ENCODE measurements at places on chromosomes 7 and 10.
A peak's percentile ranks its signal among the peaks of the same experiment; 100 is the strongest.

GRCh38 chr10:88852327-88852726, 683 bp upstream of the ANKRD22 start:
- DNase-seq = no peak

DNA sequence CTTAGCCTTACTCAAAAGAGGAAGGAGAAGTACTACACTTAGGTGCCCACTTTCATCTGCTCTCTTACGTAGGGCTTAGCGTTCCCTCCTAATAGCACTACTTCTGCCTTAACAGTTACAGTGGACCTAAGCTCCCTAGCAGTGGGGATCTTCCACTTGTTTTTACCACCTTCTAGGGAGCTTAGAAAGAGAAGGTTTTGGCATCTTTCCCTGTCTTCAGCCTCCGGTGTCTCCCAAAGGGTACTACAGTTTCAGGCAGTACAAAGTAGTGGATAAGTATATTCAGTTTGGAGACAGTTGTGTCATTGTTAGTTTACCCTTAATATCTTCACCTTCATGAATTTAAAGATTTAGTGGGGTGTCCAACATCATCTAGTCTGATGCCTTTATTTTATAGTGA, 14.6 kb downstream of the CHRM2 start:
- no peak for DNase-seq

DNA sequence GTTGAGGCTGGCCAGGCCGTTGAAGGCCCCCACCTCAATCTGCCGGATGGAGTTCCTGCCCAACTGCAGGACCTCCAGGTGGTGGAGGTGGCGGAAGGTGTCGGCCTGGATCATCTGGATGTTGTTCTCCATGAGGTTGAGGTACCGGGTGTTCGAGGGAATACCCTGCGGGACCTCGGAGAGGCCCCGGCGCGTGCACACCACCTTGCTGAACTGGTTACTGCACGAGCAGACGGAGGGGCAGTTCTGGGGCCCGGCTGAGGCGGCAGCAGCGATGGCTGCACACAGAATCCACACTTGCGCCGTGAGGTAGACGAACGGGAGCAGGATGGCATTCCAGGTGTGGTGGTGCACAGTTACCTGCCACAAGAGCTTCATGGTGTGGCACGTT, 979 bp downstream of the LRRC4 start:
- no peak for DNase-seq

DNA sequence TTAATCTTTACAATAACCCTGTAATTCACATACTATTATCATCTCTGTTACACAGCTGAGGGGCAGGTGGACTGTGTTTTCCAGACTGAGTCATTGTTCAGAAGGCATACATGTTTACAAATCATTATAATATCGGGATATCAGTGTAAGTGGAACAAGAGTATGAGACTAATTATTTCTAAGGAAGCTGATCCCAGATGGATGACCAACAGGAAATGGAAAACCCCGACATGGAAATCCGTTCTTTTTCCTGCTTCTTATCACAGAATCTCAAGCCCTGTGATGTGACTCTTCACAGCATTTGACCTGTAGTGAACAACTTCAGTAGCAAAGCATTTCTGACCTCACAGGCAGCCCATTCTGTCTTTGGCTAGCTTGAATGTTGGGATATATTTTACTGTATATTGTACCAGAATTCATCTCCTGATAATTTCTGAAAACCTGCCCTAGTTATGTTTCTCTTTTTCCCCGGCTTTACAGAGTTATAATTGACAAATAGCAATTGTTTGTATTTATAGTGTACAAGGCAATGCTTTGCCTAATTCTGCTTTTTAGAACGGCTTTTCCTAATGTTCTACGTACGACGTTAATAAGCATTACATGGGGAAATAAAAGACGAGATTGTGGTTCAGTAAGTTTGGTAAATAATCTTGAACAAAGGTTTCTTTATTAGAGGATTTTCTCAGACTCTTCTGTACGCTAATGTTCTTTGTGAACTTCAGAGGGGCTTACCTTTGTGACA, 78.6 kb upstream of the SYPL1 start:
- no peak for DNase-seq

DNA sequence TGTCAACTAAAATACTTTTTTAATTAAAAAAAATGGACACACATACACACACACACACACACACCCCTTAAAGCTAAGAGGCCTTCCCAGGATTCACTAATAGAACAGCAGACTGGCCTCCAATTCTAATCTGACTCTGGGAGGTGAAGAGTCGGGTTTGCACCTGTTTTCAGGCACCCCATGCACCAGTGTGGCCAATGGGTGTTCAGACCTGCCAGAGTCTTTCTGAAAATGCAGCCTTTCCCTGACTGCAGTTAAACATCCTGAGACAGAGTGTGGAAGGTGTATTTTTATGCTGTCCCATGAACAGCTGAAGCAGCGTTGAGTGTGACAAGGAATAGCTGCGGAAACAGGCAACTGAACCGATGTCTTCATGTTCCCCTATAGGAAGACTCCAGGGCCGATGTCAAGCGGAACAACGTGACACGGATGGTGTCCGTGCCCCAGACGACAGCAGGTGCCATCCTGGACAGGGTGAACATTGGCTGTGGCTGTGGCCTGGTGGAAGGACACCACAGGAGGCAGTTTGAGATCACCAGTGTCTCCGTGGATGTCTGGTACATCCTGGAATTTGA, 74.6 kb upstream of the LYZL2 start:
- no peak for DNase-seq

DNA sequence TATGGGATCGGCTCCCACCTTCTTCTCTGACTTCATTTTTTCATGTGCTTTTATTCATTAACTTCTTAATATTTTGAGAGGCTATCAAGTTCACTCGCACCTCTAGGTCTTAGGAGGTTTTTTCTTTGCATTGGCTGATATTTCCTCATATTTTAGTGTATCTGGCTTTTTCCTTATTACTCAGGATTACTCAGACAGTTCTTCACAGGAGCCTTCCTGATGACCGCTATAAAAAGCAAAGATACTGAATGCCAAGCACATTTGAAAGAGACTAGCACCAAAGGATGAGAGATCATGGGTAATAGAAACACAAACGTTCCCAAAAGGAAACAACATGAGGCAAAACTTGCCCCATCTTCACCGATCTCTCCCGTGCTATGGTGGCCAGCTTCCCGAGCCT, 409.2 kb upstream of the KLF6 start:
- DNase-seq = no peak

- no peak for DNase-seq
Observed at GRCh38 chr10:73357821-73358220, 843 bp downstream of the CFAP70 start.

GRCh38 chr10:88473989-88474883, 108.9 kb downstream of the RNLS start:
- no peak for DNase-seq

- DNase-seq = no peak
Observed at GRCh38 chr10:62442894-62443669, 68.9 kb downstream of the ZNF365 start.

DNA sequence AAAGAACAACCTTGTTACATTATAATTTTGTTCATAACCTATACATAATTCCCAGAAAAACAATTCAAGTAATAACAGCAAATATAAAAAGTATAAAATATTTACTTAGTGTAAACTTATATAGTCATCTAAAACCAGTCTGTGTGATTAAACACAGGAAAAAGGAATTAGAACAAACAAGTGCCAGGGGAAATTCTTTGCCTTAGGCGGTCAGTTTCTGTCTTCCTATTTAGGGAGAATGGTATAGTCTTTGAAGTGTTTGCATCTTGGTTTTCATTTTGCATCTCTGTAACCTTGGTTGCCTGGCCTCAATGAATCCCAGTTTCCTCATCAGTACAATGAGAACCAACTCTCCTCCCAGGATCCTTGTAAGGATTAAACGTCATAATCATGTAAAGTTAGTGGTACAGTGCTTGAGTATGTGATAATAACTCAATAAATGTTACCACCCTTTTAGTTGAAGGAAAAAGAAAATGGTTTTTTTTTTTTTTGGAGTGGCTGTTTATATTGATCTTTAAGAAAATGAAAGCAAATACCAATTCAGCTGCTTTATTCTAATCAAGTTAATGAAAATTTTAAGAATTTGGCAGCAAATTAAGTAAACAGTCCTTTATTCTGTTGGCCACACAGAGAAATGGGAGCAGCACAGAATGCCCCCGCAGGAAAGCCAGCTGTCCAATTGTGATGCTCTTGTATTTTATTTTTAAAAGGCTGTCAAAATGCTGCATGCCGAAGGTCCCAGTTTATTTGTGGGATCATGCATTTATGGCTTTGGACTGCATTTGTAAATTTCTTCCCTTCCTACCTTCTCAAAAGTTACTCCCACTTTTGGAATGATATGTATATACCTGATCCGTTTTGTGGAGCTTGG, 61.8 kb downstream of the SHH start:
- DNase-seq = no peak

- DNase-seq = no peak
Observed at GRCh38 chr10:121734589-121735045, 136.4 kb upstream of the FGFR2 start.

DNA sequence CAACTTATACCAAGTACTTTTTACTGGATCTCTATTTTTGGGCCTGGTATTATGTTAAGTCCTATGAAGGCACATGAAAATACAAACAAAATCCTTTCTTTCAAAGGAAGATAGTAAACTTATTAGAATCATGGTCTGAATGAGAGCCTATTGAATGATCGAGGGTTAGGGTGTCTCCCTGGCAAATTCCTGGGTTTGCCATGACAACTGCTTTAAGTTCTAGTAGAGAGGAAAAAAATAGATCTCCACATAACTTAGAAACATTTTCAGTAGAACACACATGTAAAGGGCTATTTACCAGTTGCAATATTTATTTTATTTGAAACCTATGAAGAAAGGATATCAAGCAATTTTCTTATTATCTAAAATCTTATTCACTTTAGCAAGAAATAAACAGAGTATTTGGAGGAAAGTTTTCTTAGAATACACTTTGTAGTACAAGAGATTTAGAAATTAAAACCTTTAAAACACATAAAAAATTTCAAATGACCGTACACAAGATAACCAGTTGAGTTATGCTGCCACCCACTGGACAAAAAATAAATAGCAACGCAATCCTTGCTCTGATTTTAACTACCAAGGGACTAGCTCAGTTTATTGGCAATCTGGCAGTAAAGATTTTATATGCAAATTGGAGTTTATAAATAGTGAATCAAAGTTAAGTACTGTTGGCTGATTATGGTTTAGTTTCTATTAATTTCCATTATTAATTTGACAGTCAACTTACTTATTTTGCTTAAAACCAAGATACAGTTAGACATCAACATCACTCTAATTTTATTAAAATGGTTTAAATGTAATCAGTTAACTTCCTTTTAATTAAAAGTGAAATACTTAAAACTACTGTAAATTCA, 33.9 kb downstream of the CACUL1 start:
- DNase-seq = no peak

- DNase-seq = no peak
Observed at GRCh38 chr10:65419629-65420028, 1506.2 kb upstream of the LRRTM3 start.

DNA sequence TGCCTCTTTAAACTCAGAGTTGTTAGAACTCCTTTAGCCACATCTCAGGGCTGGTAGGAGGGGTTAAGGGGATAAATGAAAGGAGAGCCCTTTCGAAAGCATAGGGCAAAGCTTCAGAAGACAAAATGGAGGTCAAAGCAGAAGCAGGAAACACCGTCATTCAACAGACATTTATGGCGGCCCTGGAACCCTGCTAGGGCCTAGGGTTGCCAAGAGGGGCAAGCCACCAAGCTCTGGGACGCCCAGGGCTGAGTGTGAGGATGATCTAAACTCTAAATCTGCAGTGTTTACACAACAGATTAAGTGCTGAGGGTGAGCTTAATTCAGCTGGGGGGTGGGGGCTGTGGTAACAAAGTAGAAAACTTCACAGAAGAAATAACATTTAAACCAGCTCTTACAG, 79.0 kb upstream of the NFE2L3 start:
- no peak for DNase-seq

GRCh38 chr10:21668831-21669230, 134.8 kb downstream of the MLLT10 start:
- DNase-seq = no peak

- DNase-seq = no peak
Observed at GRCh38 chr7:22670422-22670815, 56.6 kb upstream of the IL6 start.

DNA sequence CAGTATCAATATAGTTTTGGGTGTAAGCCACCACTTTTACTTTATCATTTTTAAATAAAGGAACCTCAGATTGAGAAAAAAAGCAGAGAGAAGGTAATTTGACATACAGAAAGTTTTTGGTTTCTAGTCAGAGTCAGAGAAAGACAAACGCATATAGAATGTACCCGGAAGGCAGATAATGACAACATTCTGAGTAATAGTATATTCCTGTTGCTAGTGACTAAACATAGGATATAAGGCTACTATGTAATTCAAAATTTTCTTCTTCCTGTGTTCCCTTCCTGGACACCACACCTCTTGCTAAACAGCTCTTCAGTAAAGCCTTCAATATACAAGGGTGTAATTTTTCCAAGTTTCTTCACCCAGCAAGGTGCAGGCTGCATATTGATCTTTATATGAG, 597.6 kb downstream of the PCDH15 start:
- DNase-seq = no peak

GRCh38 chr10:74691164-74691563, 135.2 kb upstream of the KAT6B start:
- no peak for DNase-seq

- DNase-seq = peak; percentile 97
Observed at GRCh38 chr10:126397640-126398382, 9.5 kb upstream of the ADAM12 start.

DNA sequence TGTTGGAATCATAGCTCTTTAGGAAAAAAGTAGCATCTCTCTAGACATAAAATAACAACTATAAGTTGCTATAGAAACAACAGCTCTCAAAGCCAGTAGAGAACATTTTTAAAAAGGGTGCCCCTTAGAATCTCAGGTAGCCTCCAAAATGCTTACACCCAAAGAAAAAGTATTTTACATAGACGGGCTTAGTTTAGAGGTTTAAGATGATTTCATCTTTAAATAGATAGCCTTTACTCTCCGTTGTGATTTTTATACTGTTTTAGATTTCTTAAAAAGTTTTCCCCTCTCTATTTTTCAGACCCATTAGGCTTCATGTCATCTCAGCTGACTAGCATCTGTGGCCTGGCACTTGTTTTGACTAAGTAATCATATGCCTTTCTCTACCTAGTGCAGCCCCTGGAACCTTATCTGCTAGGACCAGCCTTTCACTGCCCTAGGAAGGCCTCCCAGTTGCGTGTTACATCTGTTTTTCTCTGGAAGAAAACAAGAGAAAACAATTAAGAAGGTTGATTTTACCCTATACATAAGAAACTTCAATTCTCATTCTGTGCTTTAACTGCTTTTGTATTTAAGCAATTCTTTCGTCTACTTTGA, 6.9 kb upstream of the BPGM start:
- DNase-seq = no peak

- no peak for DNase-seq
Observed at GRCh38 chr7:17058568-17058967, 176.8 kb upstream of the AGR3 start.

GRCh38 chr10:79069325-79070080, 737 bp downstream of the ZMIZ1 start:
- no peak for DNase-seq

GRCh38 chr10:3909339-3909738, 124.3 kb upstream of the KLF6 start:
- no peak for DNase-seq

GRCh38 chr10:96468845-96469244, 44.9 kb downstream of the TLL2 start:
- DNase-seq = no peak
